Left colon (tissue), 2 donors: ENCODE measurements at places on chromosomes 5 and 9.

- DNase-seq = no peak
These were observed 35.9 kb upstream of the PTGS1 start for GRCh38 chr9:122334916-122335315.

DNA sequence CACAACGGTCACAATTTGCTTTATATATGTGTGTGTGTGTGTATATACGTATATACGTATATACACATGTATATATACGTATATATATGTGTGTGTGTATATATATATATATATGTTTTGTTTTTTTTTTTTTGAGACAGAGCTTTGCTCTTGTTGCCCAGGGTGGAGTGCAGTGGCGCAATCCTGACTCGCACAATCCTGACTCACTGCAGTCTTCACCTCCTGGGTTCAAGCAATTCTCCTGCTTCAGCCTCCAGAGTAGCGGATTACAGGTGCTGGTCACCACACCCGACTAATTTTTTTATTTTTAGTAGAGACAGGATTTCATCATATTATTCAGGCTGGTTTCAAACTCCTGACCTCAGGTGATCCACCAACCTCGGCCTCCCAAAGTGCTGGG lies 3.1 kb downstream of the RNF38 start:
- no peak for DNase-seq

- DNase-seq = no peak
These were observed 30.3 kb upstream of the PUM3 start for GRCh38 chr9:2874001-2874750.

- DNase-seq = no peak
These were observed 30.1 kb upstream of the NCS1 start for GRCh38 chr9:130142056-130142455.

DNA sequence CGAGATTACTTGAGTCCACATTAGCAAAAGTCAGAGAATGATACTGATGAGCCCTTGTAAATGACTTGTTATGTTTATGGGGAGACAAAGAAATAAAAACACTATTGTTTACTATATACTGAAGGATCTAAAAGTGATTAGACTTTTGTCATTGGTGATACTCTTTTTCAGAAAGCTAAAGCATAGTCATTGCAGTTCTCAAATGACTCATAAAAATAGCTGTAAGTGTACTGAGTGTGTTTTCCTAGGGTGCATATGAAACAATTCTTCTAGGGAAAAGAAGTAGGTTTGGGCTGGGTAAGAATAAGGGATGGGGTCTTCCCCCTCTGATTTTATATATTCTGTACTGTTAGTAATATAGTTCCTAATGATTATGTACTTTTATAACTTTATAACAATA lies 32.6 kb downstream of the WDR36 start:
- no peak for DNase-seq

GRCh38 chr5:103410172-103410571 lies 151.6 kb downstream of the MACIR start:
- no peak for DNase-seq

DNA sequence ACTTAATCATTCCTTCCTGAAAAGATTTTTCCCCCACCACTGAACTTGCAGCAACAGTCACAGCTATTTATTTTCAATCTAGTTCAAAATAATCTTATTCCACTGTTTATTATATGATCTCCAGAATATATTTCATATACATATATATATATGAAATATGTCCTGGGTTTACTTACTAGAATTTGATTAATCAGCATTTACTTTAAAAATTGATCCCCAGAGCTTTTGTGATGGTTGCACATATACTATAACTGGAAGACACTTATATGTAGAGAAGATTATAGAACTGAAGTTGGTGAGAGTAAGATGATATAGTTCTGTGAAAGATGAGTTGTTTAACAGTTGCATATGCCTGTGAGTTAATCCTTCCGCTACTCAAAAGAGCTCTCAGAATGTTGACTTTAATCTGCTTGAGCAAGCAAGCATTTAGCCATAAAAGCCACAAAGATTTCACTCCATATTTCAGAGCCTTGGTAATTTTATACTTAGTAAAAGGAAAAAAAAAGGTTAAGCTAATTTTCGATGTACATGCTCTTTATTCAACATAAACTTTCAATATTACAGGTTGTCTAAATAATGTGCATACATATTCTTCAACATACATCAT lies 399.3 kb upstream of the CDH9 start:
- no peak for DNase-seq

DNA sequence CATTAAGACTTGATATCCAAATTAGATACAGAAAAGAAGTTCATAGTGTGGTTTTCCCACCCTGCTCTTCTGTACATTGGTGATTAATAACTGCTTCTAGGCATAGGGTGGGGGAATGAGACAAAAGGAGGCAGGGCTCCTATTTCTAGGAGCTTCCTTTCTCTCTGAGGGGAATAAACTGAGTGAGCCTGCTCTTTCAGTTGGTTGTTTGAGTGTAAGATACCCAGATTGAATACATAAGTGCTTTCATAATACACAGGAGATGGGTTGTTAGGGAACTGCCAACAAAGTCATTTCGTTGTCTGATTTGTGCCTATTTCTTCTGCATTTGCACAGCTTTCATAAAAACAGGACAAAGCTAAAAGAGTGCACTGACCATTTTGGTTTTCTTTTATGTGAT lies 48.9 kb upstream of the TTC23L start:
- no peak for DNase-seq

DNA sequence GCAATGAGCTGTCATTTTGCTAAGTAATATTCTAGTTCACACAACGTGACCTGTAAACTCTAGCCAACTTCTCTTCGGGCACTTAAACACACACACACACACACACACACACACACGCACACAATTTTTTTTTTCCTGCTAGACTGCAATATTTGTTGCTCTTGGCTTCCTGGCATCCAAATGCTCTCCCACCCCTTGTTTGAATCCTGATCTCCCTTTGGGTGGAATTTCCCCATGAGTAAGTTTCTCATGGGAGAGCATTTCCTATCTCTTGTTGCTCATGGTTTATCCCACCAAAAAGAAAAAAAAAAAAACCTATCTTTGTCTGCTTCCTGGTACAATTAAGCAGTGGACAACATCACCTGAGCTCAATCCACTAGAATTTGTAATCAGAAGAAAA lies 54.7 kb upstream of the TSLP start:
- no peak for DNase-seq

GRCh38 chr9:5112646-5113045 lies 72.8 kb downstream of the INSL6 start:
- DNase-seq = no peak

- no peak for DNase-seq
These were observed 6.7 kb upstream of the CDH6 start for GRCh38 chr5:31186672-31187267.

GRCh38 chr5:107885601-107886000 lies 214.9 kb upstream of the EFNA5 start:
- no peak for DNase-seq

GRCh38 chr9:22969350-22969979 lies 522.8 kb downstream of the DMRTA1 start:
- DNase-seq = no peak

- DNase-seq = no peak
These were observed 44.6 kb downstream of the TSSK1B start for GRCh38 chr5:113390224-113390623.

- DNase-seq = no peak
These were observed 4.0 kb downstream of the DAP start for GRCh38 chr5:10757043-10757442.

GRCh38 chr9:123378025-123378424 lies 22.0 kb downstream of the CRB2 start:
- no peak for DNase-seq

DNA sequence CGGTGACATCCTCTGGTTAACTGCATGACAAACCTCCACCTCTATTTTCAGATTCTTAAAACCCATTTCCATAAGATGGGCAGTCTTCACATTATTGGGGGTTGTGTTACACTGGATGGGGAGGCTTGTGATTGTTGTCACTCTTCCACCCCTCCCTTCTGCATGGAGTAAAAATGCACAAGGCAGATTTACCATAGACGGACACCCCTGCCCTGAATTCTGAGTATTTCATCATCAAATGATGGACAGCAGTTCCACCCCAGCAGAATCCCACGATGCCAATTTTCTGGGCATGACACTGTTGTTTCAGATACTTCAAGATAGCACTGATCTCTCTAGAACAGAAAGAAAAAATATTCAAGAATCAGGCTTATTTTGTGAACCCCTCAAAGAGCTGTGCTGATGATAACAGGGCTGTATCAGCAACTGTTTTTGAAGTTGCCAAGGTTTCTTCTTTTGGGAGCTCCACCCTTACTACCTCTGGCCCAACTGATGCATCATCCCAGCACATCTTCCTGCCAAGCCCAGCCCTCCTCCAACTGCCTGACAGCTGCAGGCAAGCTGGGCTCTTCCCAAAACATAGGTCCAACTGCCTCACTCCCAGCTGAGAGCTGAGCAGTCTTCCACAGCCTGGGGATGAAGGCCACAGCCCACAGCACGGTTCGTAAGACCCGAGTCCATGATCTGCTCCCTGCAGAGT lies 21.4 kb downstream of the CMBL start:
- peak; percentile 21 for DNase-seq

GRCh38 chr9:115540091-115540490 lies 422.1 kb upstream of the TNC start:
- DNase-seq = no peak

DNA sequence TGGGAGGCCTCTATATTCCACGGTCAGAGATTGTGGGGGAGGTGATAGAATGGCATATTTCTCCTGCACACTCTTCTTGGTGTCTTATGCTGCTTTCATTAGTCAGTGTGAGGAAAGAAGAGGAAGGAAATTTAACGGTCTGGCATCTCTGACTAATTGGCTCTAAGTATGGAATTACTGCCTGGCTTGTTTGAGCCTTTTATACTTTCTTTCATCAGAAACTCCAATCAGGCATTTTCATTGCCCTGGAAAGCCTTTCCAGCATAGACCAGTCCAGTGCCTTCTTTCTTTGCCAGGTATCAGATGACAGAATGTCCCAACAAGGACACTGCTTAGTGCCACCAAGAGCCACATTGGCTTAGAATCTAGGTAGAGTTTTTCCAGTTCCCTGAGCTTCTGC lies 30.2 kb downstream of the CYSTM1 start:
- no peak for DNase-seq

- no peak for DNase-seq
These were observed 35.7 kb upstream of the ALDH1B1 start for GRCh38 chr9:38356851-38357250.

DNA sequence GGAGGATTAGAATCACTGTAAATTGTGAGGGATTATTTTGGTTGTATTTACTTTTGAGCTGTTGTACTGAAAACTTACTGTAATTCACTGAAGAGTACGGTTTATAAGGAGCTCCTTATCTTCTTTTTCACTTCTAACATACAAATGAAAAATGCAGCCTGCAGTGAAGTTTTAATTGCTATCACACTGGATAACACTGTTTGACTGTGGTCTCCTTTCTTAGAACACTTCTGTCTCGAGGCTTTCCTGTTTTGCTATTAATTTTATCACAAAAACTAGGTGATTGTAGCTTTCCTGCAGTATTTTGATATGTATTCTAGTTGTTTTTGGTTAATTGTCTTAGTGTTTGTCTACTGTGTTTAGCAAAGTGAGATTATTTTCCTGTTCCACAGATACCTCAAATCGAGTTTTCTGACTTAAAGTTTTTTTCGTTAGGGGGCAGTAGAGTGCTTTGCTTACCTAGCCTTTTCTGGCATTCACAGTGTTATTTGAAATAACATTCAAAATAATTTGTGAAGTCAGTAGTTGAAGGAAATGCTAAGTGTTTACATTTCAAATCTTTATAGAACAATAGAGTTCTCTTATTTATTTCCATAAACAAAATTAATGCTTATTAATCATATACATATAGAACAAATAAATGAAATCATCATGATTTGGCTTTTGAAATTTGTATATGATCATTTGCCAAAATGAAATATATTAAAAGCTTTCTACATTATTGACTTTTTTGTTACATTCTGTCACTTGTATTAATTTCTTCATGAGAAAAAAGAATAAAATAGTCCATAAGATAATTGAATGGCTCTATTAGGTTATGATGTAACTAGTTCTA lies 52.9 kb downstream of the COMMD10 start:
- no peak for DNase-seq

- no peak for DNase-seq
These were observed 43.5 kb downstream of the IRX1 start for GRCh38 chr5:3639175-3639574.

- no peak for DNase-seq
These were observed 492.7 kb upstream of the CLINT1 start for GRCh38 chr5:158351485-158352125.

DNA sequence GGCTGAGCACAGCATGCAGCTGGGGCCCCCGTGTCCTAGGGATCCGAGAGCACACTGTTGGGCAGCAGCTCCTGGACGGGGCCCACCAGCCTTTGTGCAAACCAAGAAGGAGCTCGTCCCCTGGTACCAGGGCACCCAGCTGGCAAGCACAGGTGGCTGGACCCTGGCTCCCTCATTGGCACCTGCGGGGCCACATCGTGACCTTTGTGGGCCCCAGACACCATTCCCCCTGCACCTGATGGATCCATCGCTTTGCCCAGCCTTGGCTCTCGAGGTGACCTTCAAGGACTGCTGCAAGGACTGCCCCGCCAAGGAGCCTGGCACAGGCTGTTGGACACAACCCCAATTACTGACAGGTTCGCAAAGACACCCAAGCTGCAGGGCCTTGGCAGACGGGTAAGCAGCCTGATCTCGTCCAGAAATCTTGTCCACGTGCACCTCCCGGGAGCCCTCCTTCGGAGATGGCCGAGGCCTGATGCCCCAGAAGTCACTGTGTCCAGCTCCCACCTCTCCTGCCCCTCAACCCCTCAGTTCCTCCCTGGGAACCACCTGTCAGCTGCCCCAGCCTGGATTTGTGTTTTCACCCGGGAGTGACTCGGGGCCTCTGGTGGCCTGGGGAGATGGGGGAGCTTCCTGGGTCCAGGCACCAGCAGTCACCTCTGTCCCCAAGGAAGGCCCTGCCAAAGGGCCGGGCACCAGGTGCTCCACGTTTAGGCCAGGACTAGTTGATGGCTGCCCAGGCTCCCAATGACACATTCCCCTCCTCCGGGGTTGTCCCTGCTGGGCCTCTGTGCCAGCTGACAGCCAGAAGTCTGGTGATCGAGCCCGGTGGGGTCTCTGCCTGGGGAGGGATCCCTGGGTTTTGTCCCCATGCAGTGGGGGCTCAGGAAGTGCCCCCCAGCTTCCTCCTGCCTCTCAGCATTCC lies 137.1 kb upstream of the PPP1R26 start:
- DNase-seq = no peak

GRCh38 chr9:87796196-87796595 lies 70.3 kb downstream of the CTSL start:
- no peak for DNase-seq

- DNase-seq = no peak
These were observed 59.6 kb upstream of the SPATA31C2 start for GRCh38 chr9:88197781-88198340.

DNA sequence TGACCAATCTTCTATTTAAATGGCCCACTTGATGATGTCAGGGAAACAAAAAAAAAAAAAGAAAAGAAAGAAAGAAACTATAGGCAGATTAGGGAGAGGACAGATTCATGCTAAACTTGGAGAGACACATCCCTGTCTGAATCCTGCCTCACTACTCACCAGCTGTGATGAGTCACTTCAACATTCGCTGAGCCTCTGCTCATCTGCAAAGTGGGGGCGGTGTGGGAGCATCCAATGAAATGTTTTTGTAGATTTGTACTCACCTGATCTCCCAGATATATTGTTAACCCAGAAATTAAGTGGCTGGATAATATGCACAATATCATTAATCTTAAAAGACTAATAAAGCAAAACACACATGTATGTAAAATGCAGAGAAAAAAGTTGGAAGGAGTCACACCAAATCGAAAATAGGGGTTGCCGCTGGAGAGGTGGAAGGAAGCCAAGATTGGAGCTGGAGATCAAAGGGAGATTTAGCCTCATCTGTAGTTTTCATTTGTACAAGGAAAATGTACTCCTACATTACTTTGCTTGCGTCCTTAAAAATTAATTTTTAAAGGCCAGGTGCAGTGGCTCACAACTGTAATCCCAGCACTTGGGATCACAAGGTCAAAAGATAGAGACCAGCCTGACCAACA lies 17.0 kb upstream of the ERGIC1 start:
- no peak for DNase-seq
